B cell (primary cell): ENCODE measurements at places on chromosomes 4 and X.

DNA sequence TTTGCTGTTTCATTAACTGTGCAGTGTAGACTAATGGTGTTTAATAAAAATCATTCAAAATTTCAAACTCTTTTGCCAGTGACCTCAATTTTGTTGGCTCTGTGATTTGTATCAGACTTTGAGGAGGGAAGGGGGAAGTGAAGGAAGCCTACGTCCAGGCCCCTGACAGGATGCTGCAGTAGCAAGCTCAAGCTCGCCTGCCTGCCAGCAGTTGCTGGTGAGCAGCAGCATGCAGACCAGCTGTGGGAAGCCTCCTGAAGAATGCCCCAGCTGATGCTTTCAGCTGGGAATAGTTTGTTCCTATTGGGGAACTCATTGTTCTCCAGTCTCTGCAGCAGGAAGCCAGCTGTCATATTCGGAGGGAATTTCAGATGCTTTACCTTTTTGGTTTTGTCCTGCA, 495.2 kb downstream of the AFF2 start:
- no peak for DNase-seq

DNA sequence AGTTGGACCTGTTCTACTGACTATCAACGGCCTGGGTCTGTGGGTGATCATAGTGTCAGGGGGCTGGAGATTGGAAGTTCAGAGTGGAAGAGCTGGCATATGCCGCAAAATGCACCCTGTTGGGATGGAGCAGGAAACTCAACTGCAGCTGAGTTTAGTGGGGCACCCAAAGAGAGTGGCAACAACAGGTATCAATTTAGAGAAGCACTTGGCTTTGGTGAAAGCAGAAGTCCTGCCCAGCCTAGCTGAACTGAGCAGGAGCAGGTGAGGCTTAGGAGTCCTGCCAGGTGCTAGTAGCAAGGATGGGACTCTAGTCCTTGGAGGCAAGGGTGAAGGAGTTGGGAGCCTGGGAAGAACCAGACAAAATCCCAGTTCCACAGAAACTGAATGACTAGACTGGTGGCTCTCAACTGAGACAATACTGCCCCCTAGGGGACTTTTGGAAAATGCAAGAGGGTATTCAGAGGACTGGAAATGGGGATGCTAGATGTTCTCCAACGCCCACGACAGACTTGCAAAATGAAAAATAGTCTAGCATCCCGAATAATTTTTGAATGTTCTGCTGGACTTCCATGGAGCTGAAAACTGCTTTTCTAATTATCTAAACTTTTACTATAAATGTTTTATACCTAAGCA, 49.4 kb downstream of the RTL9 start:
- peak; percentile 63 for DNase-seq

GRCh38 chr4:119321921-119322687, at the start of gene FABP2:
TSS of gene FABP2 (minus strand) at chr4:119322138. CDS start at chr4:119322102, 36 bp downstream.
- DNase-seq = no peak

DNA sequence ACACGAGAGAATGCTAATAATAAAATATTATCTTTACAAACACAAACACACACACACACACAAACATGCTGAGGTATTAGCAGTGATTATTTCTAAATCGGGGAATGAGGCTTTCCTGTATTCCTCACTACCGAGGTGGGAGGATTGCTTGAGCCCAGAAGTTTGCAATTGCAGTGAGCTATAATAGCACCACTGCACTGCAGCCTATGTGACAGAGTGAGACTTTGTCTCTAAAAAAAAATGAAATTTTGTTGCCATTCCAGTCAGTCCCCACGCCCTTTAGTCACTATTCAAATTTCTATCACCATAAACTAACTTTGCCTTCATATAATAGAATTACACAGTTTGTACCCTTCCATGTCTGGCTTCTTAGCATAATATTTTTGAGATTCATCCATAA, 456.5 kb upstream of the CPEB2 start:
- no peak for DNase-seq
